GM12878 (cell line): ENCODE measurements at places on chromosomes 11 and 22.

DNA sequence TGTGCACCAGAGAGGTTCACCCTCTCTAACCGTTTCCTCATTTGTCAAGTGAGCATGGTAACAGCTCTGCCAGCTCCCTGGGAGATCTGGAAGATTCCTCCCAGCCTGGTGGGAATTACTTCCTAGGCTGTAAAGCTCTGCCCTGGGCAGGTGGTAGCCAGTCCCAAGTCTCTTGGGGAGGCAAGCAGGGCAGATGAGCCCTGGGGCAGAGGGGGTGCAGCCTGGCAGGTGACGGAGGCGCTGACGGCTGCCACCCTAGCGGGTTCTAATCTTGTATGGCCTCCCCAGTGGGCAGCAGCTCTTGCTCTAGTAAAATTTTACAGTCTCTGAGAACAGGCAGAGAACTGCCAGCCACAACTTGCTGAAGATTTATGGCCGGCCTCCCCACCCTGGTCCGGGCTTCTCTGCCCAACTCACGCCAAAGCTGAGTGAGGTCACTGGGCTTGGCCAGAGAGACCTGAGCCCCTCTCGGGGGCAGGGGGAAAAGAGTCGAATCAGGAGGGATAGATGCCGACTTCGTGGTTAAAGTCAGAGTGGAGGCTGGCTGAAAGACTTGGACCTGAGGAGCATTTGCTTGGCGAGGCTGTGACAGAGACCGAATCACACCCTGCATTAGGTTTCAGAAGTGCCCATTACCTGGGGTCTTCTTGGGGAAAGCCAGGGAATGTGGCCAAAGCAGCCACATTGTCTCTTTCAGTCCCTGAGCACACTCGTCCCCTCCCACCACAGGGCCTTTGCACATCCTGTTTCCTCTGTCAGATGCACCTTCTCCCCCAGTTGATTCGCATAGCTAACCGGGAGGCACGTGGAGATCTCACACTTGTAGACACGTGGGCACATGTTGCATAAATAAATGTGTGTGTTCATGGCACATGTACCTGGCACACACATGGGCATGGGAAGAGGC, 188.2 kb downstream of the MN1 start:
- no peak for DNase-seq

DNA sequence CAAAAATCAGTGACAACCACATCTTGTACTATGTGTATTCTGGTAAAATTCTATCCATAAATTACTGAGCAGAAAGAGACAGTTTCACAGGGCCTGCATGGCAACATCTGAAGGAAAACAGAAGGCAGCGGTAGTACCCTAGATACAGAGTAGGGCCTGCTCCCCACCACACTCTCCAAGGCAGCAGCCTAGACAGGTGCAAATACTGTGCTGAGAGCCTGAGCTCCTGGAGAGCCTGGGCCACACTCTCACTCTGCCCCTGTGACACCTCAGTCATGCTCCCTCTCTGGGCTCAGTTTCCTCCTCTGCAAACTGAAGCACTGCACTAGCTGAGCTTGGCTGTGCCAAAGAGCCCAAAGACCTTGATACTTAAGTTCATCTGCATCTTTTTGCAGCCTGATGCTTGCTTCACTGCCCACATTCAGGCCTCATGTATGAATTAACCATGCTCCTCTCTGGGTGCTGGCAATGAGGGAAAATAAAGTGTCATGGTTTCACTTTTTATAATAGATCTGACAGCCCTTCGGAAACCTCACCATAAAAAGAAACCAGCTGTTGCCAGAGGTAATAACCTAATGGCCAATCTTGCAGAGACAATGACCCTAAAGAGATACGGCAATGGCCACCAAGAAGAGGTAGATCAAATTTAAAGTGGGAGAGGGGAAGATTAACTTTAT, 104.7 kb downstream of the PLEKHA7 start:
- DNase-seq = peak; percentile 53

DNA sequence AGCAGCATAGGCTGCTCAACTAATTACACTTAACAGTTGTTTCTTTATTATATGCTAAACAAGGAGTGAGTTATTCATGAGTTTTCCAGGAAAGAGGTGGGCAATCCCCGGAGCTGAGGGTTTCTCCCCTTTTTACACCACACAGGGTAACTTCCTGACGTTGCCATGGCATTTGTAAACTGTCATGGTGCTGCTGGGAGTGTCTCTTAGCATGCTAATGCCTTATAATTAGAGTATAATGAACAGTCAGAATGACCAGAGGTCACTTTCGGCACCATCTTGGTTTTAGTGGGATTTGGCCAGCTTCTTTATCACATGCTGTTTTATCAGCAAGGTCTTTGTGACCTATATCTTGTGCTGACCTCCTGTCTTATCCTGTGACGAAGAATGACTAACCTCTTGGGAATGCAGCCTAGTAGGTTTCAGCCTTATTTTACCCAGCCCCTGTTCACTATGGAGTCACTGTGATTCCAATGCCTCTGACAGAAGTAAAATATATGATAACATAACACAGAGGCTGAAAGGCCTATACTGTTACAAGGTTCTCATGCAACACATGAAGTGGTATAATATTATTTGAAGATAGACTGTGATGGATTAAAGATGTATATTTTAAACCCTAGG, 41.3 kb upstream of the RDX start:
- no peak for DNase-seq

- no peak for DNase-seq
These were observed 20.1 kb downstream of the TCP11L1 start for GRCh38 chr11:33059331-33060007.

DNA sequence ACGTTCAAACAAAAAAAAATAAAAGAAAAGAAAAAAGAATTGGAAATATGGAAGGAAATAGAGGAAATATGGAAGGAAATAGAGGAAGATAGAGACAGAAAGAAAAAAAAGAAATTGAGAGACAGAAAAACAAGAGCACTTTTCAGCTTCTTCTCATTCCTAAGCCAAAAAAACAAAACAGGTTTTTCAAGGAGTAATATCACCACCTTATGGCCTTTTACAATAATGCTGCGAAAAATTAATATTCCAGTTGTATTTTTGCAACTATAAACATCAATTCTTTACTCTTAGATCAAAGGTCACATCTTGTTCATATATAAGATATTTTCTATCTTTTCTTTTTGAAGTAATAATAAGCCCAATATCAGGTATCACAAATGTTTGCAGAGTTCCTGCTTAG, 328.3 kb downstream of the FAT3 start:
- DNase-seq = no peak

- DNase-seq = no peak
These were observed 806.7 kb downstream of the NTM start for GRCh38 chr11:132177106-132177505.

DNA sequence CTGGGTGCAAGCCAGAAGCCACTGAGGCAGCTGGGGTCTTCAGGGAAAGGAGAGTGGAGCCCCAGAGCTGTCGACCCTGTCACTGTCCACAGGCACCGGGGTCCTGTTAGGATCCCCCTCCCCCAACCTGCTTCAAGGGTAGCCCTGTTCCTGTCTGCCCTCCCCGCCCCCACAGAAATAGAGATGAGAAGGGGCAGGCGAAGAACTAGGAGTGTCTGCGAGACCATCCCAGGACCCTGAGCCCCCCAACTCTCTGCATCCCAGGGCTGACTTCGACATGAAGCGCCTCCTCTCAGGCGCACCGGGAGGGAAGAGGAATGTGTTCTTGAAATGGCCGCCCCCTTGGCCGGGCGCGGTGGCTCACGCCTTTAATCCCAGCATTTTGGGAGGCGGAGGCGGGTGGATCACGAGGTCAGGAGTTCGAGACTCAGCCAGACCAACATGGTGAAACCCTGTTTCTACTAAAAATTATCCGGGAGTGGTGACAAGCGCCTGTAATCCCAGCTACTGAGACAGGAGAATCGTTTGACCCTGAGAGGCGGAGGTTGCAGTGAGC, 607 bp upstream of the ZNF70 start:
- DNase-seq = no peak

- DNase-seq = no peak
These were observed 33.4 kb downstream of the GDPD5 start for GRCh38 chr11:75492181-75492820.
